ENCODE measurements at places on chromosomes 4 and X.

DNA sequence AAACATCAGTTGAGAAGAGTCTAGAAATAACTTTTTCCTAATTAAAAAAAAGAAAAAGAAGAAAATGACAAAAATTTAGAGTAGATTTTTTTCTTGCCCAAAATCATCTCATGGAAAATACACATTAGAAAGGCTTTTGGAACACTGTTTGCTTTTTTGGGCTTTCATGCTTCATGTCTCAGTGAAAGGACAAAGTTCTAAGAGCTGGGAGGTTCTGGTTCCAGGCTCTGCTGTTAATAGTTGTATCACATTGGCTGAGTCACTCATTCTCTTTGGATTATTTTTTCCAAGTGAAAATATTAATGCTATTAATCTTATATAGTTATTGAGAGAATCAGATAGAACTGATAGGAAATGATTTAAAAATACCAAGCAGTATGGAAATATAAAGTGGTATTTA lies 32.9 kb upstream of the ETNPPL start:
- DNase-seq: no peak

GRCh38 chr4:15545371-15545770 lies 75.7 kb downstream of the CC2D2A start:
- DNase-seq: no peak

DNA sequence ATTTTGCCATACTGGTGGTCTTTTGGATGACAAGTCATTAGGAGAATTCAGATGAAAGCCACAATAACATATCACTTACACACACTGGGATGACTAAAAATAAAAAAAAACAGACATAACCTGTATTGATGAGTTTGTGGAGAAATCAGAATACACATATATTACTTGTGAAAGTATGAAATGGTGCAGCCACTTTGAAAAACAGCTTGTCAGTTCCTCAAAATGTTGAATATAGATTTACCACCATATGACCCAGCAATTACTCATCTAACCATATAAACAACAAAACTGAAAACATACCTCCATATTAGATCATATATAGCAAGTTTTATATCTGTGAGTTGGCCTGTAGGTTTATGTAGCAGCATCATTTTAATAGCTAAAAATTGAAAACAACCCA lies 608.7 kb downstream of the TLL1 start:
- DNase-seq: no peak

GRCh38 chr4:33685939-33686338 lies 2558.4 kb downstream of the ARAP2 start:
- DNase-seq: no peak
